Panc1 (cell line): ENCODE measurements at places on chromosomes 16 and 17. TPM values are rescaled to one million over a fixed set of nuclear protein-coding genes. Genes with fewer than 3 reads are reported as not detected.

- no peaks in the 10 kb centered on the region for H3K4me1 ChIP-seq
- no peaks in the 10 kb centered on the region for H3K36me3 ChIP-seq
- no peaks in the 10 kb centered on the region for H3K27me3 ChIP-seq
- no peak for DNase-seq
- no peak overlapping the region for H3K27ac ChIP-seq
- no peak overlapping the region for H3K4me3 ChIP-seq
Observed at GRCh38 chr17:58247511-58248363, 9.4 kb downstream of the LPO start.

DNA sequence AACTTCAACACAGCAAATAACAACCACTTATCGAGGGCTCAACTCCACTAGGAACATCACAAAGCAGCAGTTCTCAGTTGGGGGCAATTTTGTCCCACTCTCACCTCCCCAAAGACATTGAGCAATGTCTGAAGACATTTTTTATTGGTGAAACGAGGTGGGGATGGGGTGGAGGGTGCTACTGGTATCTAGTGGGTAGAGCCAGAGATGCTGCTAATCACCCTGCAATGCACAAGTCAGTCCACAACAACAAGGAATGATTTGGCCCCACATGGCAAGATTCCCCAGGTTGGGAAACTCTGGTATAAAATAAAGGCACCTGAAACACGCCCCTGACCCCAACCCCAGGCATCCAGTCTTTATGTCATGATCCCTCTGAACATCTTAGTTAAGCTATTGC is 33.3 kb downstream of the TLE7 start:
- no peaks in the 10 kb centered on the region; the same call in 1 of the 2 replicates for H3K27me3 ChIP-seq
- DNase-seq = no peak
- H3K27ac ChIP-seq = no peak overlapping the region
- H3K36me3 ChIP-seq = no peaks in the 10 kb centered on the region
- no peak overlapping the region for H3K4me3 ChIP-seq

DNA sequence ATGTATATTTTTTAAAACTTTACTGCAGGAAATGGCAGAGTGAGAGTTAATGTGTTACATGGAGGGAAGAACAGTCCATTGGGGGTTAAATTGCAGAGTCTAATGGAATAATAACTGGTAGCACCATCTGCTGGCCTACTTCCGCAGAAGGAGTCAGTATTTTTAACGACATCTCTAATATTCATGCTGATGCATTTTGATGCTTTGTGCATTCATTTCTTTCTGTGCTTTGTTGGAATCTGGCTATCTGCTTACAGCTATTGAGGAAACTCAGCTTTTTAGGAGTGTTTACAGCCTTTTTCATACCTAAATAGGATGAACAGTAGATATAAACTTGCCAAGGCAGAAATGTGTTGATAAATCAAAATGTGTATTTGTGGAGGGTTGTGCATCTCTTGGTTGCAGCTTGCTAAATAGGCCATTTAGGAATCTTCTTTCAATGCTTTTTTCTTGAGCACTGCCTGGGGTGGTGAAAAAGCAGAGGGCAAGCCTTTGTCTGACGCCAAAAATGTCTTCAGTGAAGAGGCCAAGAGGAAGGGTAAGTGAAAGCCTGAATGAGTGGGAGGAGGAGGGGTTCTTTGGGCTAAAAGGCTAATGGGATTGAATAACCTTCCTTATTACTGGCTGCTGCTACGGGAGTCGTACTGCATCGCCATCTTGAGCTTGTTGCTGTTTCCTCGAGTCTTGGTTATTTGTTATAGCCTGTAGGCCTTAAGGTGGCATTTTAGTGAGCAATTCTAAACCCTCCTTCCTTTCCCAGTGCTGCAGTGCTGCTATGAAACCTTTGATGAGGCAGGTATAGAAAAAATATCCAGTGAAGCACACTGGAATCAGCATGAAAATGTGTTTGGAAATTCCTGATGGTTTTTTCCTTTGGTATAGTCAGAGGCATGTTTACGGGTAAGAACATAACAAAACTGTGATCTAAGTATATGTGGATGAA is 153.3 kb downstream of the CHD9 start:
- no peaks in the 10 kb centered on the region; the same call in 1 of the 2 replicates for H3K4me1 ChIP-seq
- H3K36me3 ChIP-seq = no peaks in the 10 kb centered on the region; the same call in 1 of the 2 replicates
- peak; percentile 50 for DNase-seq
- peak overlapping the region; percentile 54 for H3K4me3 ChIP-seq
- H3K27me3 ChIP-seq = no peaks in the 10 kb centered on the region
- peak overlapping the region; percentile 94 for H3K27ac ChIP-seq

Gene ICAM2
- total RNA-seq = 0.33 TPM

- no peak overlapping the region for H3K27ac ChIP-seq
- no peak overlapping the region for H3K4me3 ChIP-seq
- DNase-seq = no peak
- no peaks in the 10 kb centered on the region for H3K36me3 ChIP-seq
- H3K4me1 ChIP-seq = no peaks in the 10 kb centered on the region
- no peaks in the 10 kb centered on the region for H3K27me3 ChIP-seq
Observed at GRCh38 chr17:73389411-73389810, 77.6 kb upstream of the CDC42EP4 start.

Gene KRTAP2-3
- not detected for total RNA-seq

DNA sequence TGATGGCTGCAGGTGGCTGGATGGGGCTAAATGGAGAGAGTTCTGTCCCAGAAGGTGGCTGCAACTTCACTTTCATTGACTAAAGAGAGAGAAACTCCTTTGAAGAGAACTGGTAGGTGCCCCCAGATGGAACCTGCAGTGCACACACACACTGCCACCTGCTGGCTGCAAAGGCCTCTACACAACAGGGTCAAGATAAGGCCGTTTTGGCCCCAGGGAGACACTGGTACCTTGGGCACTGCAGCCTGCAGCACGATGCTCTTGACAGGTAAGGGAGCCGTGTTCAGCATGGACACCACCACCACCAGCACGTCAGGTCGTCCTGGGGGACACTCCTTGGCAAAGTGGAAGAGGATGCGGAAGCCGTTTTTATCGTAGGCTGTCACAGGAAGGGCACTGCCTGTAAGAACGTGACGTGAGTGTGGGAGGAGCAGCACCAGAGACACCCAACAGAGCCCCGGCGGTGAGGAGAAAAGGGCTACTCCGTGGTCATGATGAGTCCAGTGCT is 22.7 kb downstream of the GGA3 start:
- H3K4me3 ChIP-seq = no peak overlapping the region
- peaks cover 20% of the 10 kb centered on the region for H3K36me3 ChIP-seq
- H3K27ac ChIP-seq = no peak overlapping the region
- no peaks in the 10 kb centered on the region for H3K27me3 ChIP-seq

Gene PLA2G10
- 0.23 TPM for total RNA-seq

GRCh38 chr16:47470211-47470610 is 9.1 kb downstream of the PHKB start:
- H3K27me3 ChIP-seq = no peaks in the 10 kb centered on the region
- H3K4me1 ChIP-seq = no peaks in the 10 kb centered on the region
- no peak overlapping the region for H3K27ac ChIP-seq
- DNase-seq = no peak
- no peaks in the 10 kb centered on the region for H3K36me3 ChIP-seq

Gene TNK1
- total RNA-seq = 6.2 TPM

- no peaks in the 10 kb centered on the region for H3K27me3 ChIP-seq
- no peak overlapping the region for H3K27ac ChIP-seq
- DNase-seq = no peak
- H3K36me3 ChIP-seq = no peaks in the 10 kb centered on the region
Observed at GRCh38 chr16:15810411-15810810, 46.4 kb downstream of the MYH11 start.

GRCh38 chr17:40087903-40088718 is 12.3 kb downstream of the NR1D1 start:
- peaks cover 18% of the 10 kb centered on the region for H3K4me1 ChIP-seq
- no peaks in the 10 kb centered on the region for H3K27me3 ChIP-seq
- H3K36me3 ChIP-seq = 0 out of 2 replicates have a peak, but pooled peaks cover 1% of the 10 kb centered on the region
- H3K27ac ChIP-seq = no peak overlapping the region
- DNase-seq = no peak
- no peak overlapping the region for H3K4me3 ChIP-seq

DNA sequence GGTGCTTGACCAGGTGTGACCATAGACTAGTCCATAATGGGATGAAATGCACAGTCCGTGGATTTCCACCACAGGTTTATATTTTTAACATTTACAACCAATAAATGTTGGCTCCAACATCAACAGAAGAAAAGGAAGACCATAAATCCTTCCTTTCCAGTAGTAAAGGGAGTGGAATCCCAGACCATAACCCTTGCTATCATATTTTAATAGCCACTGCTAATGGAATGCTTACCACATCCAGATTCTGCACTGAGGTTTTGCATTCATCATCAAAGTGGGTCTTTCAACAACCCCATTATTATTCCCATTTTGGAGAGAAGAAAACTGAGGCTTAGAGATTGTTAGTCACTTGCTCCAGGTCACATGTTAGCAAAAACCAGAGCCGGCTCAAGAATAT is 106.7 kb downstream of the FOXL1 start:
- DNase-seq = no peak
- no peak overlapping the region for H3K4me3 ChIP-seq
- H3K4me1 ChIP-seq = no peaks in the 10 kb centered on the region
- H3K36me3 ChIP-seq = no peaks in the 10 kb centered on the region
- H3K27ac ChIP-seq = no peak overlapping the region
- H3K27me3 ChIP-seq = no peaks in the 10 kb centered on the region

GRCh38 chr16:19210968-19211367 is 42.9 kb downstream of the SYT17 start:
- no peaks in the 10 kb centered on the region for H3K36me3 ChIP-seq
- H3K4me1 ChIP-seq = no peaks in the 10 kb centered on the region
- DNase-seq = no peak
- no peak overlapping the region for H3K27ac ChIP-seq
- no peaks in the 10 kb centered on the region for H3K27me3 ChIP-seq

Gene KRT25
- not detected for total RNA-seq

DNA sequence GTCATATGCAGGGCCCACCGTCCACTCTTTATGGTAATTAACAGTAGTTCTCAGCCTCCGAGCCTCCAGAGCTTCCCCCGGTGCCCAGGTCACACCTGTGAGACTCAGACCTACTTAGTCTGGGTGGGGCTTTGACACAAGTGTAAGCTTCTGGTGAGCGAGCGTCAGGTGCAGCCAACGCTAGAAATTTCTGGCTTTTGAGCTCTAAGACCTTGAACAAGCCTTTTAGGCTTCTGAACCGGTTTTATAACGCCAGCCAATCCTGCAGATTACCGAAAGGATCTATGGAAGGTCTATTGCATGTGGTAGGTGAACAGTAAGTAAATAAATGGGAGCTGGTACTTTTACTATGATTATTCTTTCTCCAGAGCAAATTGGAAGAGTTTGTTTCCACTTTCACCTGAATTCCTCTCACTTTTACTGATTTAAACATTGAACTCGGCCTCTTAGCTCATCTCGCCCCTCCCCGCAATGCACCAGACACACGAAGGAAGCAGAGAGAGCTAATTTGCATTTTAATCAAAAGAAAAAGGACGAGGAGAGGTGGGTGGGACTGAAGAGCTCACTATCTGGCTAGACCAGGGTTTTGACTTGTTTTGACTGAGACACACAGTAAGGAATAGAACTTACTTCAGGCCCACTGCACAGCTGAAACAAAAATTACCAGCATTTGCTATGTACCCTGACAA is 47.1 kb downstream of the ABAT start:
- no peak overlapping the region for H3K27ac ChIP-seq
- DNase-seq = no peak
- peaks cover 6% of the 10 kb centered on the region; the same call in 1 of the 2 replicates for H3K4me1 ChIP-seq
- no peaks in the 10 kb centered on the region for H3K36me3 ChIP-seq

DNA sequence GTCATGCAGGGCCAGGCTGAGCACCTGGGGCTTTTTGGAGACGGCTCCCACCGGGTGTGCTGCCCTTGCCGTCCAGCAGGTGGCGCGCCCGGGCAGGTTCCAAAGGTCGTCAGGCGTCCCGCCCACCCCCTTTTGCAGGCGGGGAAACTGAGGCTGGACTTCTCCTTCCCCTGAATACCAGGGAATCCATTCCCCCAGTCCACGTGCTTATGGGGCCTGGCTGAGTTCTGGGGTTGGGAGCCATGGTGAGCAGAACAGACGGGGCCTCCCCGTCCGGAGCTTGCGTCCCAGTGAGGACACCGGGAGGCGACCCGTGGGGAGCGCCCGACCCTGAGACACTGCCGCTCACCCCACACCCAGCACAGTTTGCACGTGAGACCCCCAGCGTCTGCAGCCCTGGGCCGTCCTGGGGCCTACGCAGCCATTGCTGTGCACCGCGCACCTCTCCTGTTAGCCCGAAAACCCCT is 51.8 kb upstream of the JPH3 start:
- no peak overlapping the region for H3K27ac ChIP-seq
- no peaks in the 10 kb centered on the region for H3K27me3 ChIP-seq
- H3K4me3 ChIP-seq = no peak overlapping the region
- no peaks in the 10 kb centered on the region; the same call in 1 of the 2 replicates for H3K4me1 ChIP-seq
- H3K36me3 ChIP-seq = no peaks in the 10 kb centered on the region

Gene LGALS9B
- not detected for total RNA-seq

- H3K36me3 ChIP-seq = no peaks in the 10 kb centered on the region; the same call in 1 of the 2 replicates
- DNase-seq = no peak
- no peaks in the 10 kb centered on the region for H3K27me3 ChIP-seq
- H3K4me3 ChIP-seq = no peak overlapping the region
- peaks cover 75% of the 10 kb centered on the region for H3K4me1 ChIP-seq
- H3K27ac ChIP-seq = peak overlapping the region; percentile 48
Observed at GRCh38 chr17:77454242-77455095, 313.7 kb downstream of the SEC14L1 start.

DNA sequence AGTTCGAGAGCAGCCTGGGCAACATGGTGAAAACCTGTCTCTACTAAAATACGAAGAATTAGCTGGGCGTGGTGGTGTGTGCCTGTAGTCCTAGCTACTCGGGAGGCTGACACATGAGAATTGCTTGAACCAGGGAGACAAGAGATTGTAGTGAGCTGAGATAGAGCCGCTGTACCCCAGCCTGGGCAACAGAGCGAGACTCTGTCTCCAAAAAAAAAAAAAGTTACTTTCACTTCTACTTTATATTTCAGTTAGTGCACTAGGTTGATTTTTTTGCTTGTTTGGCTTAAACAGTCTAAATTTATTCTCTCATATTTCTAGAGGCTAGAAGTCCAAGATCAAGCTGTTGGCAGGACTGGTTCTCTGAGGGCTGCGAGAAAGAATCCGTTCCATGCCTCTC is 13.4 kb downstream of the CCDC102A start:
- DNase-seq = no peak
- no peak overlapping the region for H3K27ac ChIP-seq
- H3K4me3 ChIP-seq = no peak overlapping the region
- no peaks in the 10 kb centered on the region for H3K36me3 ChIP-seq
- no peaks in the 10 kb centered on the region for H3K27me3 ChIP-seq

Gene NPIPB4
- 87.8 TPM for total RNA-seq

Gene LPCAT2
- total RNA-seq = 62.1 TPM
